ENCODE measurements at places on chromosomes 1 and 21.

GRCh38 chr1:231690059-231690458, 63.5 kb downstream of the DISC1 start:
- DNase-seq: no peak

GRCh38 chr1:1065265-1065939, 8.7 kb downstream of the RNF223 start:
- no peak for DNase-seq

DNA sequence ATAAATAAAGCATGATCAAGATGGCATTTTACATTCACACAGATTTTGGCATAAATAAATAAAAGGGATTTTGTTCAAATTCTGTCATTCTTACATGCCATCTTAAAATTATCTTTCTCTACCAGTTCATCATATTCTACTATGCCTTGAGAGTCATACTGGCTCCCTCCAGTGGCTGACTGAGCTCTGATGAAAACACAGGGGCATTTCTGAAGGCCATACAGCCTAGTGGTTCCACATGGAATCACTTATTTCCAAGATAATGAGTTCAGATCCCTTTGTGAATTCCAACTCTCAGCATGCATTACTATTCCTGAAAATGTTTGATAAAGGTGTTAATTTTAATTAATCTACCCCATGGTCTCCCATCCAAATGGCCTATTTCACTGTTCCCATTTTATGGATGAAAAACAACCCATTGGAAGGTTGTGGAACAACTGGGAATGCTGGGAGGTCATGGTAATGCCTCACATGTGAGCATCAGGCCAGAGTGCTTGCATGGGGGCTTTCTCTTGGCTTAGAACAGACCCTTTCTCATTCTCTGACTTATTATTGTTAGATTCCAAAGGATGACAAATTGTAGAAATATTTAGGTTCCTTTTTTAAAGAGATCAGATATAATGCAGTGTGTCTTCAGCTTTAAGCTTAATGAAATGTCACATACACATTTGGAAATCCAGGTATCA, 622.4 kb upstream of the PKN2 start:
- no peak for DNase-seq

- DNase-seq: no peak
These were observed 26.7 kb upstream of the C8B start for GRCh38 chr1:56992318-56993125.

GRCh38 chr1:112599477-112599876, 19.5 kb downstream of the ST7L start:
- no peak for DNase-seq

DNA sequence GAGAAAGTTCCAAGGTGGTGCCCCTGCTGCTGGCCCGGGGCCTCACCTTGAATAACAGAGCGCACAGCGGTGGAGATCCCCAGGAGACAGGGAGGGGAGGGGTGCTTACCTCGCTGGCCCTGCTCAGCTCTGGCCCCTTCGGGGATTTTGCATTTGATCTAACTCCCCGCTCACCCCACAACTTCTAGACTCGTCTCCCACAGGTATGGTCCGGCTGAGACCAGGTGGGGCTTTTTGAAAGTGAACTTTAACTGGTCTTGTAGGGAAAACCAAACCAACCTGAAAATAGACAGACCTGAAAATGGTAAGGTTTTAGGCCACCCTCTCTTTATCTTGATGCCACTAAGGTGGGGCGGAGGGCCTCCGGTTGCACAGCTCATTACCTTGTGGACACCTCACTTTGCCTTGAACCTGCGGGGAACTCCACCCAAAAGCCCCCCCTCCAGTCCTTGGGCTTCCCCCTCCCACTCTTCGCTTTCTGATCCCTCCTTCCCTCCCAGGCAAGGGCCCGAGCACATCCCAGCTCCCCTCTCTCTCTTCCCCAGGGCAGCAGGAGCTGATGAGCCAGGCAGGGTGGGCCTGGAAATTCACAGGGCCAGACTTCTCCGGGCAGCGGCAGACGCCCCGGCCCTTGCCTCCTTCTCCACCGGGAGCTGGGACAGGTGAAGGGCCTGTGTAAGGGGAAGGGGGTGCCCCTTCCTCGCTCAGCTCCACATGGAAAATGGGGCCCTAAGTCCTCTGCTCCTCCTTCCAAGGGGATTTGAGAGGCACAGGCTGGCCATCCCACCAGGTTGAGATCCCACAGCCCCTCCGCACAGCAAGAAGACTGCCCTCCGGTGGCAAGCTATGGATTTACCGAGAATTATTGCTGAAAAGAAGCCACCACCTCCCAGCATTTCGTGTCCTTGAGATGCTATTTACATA, 16.1 kb downstream of the TNFRSF8 start:
- no peak for DNase-seq

GRCh38 chr1:82260666-82261065, 459.9 kb downstream of the ADGRL2 start:
- no peak for DNase-seq

- no peak for DNase-seq
These were observed 24.4 kb upstream of the DOCK7 start for GRCh38 chr1:62712336-62713243.

GRCh38 chr21:45533361-45533845, 8.8 kb downstream of the SLC19A1 start:
- no peak for DNase-seq

DNA sequence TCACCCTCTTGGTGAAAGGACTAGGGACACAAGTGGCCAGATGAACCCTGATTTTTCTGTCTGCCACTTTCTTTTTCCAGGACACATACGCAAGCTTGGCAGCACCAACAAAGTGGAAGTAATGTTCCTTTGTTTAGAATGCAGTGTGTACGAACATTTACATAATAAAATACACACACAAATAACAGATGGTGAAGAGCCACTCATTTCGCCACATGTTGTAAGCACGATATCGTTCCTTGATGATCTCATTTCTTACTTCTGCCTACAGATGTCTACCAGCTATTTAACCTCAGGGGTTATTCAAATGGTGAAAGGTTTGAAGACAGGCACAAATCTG, 670.2 kb upstream of the CXADR start:
- no peak for DNase-seq

DNA sequence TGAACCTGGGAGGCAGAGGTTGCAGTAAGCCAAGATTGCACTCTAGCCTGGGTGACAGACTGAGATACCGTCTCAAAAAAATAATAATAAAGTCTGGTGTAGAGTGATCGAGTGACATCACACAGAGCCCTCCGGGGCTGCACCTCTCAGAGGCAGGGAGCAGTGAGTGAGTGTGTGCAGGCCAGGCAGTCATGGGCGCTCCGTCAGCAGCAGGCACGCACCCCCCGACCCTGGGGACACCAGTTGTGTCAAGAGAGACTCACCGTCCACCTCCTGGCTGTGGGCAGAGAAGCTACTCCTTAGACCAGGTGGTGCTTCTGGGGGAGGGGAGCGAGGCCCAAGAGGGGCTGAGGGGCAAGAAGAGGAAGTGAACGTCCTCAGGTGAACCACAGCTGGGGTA, 91.8 kb downstream of the SIK1 start:
- no peak for DNase-seq

DNA sequence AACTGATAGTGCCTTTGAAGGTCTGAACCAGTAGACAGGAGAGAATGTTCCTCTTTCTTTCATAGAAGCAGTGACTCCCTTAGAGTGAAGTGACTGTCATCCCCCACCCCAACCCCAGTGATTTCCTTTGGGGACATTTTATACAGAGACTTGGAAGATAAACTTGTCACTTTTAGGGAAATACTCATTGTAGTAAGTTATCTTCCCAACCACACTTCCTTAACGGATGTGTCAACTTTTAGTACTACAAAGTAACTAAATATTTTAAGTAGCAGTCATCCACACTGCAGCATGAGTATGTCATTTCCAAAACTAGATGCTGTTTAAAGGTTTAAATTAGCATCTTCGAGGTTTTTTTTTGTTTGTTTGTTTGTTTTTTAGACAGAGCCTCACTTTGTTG, 13.7 kb downstream of the LRRC8B start:
- no peak for DNase-seq

DNA sequence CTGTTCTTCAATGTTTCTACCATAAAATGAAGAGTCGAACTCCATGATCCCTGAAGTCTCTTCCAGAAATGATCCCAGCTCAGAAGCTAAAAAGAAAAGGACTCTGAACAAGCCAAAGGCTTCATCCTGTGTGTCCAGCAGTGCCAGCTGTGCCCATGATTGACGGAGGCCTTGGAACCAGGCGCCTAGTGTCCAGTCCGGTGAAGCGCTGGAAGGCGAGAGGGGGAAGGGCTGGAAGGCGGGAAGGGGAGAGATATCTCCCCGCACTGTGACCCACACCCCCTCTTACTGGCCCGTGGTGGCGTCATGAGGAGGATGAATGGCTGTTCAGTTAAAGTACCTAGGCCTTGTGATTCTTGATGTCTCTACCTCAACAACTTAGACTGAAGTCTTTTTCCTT, 10.4 kb upstream of the PLEKHA6 start:
- no peak for DNase-seq

DNA sequence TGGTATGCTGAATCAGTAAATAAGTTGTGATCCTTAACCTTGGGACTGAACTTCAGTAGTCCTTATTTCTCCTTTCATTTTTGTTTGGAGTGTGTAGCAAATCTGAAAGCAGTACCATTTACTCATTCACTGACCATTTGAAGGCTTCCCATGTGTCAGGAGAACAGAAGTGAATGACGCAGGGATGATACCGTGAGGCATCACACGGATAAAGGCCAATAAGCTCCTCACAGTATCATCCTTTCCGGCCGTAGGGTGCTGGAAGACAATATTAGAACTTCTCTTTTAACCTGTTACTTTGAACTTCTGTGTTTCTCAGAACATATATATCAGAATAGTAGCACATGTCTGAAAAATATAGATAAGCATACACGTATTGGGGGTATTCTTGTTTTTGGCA, 21.3 kb downstream of the BACH1 start:
- DNase-seq: no peak

GRCh38 chr1:172960454-172961208, 90.1 kb downstream of the TNFSF18 start:
- no peak for DNase-seq

- DNase-seq: no peak
These were observed 453 bp downstream of the CDKN2C start for GRCh38 chr1:50970509-50970887.

GRCh38 chr1:29883411-29883832, 647.1 kb downstream of the PTPRU start:
- no peak for DNase-seq

DNA sequence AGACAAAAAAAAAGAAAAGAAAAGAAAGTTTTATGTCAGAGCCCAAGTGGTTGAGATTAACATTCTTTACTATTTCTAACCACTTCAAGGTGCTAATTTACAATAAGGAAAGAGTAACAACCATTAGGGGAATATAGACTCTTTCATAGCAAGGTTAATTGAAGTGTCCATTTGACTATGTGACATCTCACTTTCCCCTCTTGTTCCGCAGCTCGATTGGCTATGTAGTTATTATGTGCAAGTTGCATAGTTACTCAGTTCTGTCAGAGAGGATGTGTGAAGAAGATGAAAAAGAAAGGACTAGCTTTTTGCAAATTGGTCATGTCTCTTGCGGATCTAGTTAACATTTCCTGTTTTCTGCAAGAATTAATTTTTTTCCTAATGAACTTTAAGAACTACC, 273.7 kb downstream of the RGS7 start:
- no peak for DNase-seq

- no peak for DNase-seq
These were observed 70.2 kb downstream of the CCDC30 start for GRCh38 chr1:42533101-42533863.
